Neural crest cell (in vitro differentiated cells): ENCODE measurements at places on chromosomes 3 and 15. TPM values are rescaled to one million over a fixed set of nuclear protein-coding genes. Genes with fewer than 3 reads are reported as not detected.

ISLR gene
- 1.5 and 2.6 TPM in 2 replicates for total RNA-seq

- no peaks in the 10 kb centered on the region for H3K4me1 ChIP-seq
- DNase-seq: no peak
- no peak overlapping the region for H3K27ac ChIP-seq
- no peaks in the 10 kb centered on the region for H3K27me3 ChIP-seq
- no peaks in the 10 kb centered on the region for H3K36me3 ChIP-seq
These were observed 22.2 kb downstream of the PSTPIP1 start for GRCh38 chr15:77017091-77017660.

GRCh38 chr15:74225928-74226327 lies 10.2 kb upstream of the CCDC33 start:
- H3K4me1 ChIP-seq: peaks cover 89% of the 10 kb centered on the region
- H3K36me3 ChIP-seq: no peaks in the 10 kb centered on the region
- no peak overlapping the region for H3K27ac ChIP-seq
- peaks cover 18% of the 10 kb centered on the region for H3K27me3 ChIP-seq
- no peak overlapping the region for H3K4me3 ChIP-seq

GRCh38 chr3:196270499-196270898 lies 17.0 kb downstream of the PCYT1A start:
- no peaks in the 10 kb centered on the region for H3K4me1 ChIP-seq
- H3K27ac ChIP-seq: no peak overlapping the region
- H3K27me3 ChIP-seq: no peaks in the 10 kb centered on the region
- H3K36me3 ChIP-seq: peaks cover 17% of the 10 kb centered on the region
- no peak overlapping the region for H3K4me3 ChIP-seq
- no peak for DNase-seq

DNA sequence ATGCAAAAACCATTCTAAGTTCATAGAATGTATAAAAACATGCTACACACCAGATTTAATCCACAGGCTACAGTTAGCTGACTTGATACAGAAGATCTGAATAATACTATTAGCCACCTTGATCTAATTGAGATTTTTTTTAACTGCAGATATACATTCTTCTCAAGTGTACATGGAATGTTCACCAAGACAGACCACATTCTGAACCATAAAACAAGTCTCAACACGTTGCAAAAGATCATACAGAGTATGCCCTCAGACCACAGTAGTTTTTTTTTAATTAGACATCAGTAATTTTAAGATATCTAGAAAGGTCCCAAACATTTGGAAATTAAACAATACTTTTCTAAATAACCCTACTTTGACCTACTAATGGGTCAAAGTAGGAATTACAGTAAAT lies 83.3 kb downstream of the FGF7 start:
- no peak overlapping the region for H3K4me3 ChIP-seq
- peaks cover 7% of the 10 kb centered on the region for H3K36me3 ChIP-seq
- H3K27ac ChIP-seq: no peak overlapping the region
- H3K4me1 ChIP-seq: no peaks in the 10 kb centered on the region

BOC gene
- 114 and 130 TPM in 2 replicates for total RNA-seq
